ENCODE measurements at places on chromosomes 12 and 14.

DNA sequence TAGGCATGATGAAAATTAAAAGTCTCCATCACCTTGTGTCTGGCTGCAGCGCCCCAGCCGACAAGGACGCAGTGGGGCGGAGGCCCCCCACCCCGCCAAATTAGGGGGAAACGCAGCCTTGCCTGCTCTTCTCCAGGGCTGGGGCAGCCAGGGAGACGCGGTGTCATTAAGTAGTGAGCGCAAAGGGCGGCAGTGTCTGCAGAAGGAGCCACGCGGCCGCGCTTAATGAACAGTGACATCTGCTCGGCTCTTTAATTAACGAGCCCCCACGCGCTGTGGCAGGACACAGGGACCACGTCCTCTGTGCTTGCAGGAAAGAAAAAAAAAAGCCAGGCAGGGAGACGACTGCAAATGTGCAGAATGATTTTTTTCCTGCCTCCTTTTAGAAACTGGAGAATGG lies 93.4 kb upstream of the NCOR2 start:
- no peak for DNase-seq

DNA sequence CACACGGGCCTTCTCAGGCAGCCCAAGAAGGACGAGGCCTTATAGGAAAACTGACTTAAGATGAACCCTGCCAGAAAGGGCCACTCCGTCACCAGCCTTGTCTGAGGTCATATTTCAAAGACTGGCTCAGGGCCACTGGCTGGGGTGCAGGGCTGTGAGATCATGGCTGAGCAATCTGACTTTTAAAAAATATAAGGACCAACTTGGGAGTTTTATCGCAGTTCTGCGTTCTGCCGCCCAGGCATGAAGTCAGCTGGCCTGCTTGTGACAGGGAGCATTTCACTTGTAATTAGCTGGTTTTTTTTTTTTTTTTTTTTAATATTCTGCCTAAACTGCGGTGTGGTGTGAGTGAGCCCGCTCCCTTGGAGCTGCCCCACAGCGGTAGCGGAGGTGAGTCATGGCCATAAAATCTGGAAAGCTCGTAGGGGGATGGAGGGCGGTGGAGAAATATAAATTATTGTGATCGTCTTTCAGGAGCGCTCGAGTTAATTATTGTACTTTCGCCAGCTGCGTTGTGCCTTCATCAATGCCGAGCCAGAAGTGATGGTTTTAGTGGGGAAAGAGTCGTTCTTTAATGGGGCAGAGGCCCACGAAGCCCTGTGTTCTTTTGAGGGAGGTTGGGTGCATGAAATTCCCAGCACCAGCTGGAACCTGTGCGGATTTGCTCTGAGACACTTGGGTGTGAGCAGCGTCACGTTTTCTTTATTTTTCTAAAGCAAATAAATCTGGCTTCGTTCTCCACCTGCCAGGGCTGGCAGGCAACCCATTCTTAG lies 231.9 kb downstream of the C12orf75 start:
- DNase-seq, result no peak

DNA sequence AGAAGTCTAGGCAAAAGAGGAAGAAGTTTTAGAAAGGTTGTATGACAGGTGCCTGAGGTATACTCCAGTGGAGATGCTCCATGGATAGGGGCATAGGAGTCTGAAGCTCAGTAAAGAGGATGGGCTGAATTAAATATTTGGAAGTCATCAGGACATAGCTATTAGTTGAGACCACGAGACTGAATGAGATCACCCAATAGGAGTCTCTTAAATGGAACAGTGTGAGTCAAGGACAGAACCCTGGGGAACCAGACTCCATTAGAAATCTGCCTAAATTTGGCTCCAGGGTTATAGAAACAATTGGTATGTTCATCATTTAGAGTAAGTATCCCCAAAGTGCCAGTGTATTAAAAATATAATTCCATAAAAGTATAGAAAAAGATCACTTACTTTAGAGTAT lies 172.6 kb downstream of the PRKCH start:
- no peak for DNase-seq

GRCh38 chr12:122202017-122202416 lies 1.5 kb upstream of the B3GNT4 start:
- DNase-seq, result no peak

- no peak for DNase-seq
These were observed 68.8 kb downstream of the ADCK1 start for GRCh38 chr14:77868552-77869285.

DNA sequence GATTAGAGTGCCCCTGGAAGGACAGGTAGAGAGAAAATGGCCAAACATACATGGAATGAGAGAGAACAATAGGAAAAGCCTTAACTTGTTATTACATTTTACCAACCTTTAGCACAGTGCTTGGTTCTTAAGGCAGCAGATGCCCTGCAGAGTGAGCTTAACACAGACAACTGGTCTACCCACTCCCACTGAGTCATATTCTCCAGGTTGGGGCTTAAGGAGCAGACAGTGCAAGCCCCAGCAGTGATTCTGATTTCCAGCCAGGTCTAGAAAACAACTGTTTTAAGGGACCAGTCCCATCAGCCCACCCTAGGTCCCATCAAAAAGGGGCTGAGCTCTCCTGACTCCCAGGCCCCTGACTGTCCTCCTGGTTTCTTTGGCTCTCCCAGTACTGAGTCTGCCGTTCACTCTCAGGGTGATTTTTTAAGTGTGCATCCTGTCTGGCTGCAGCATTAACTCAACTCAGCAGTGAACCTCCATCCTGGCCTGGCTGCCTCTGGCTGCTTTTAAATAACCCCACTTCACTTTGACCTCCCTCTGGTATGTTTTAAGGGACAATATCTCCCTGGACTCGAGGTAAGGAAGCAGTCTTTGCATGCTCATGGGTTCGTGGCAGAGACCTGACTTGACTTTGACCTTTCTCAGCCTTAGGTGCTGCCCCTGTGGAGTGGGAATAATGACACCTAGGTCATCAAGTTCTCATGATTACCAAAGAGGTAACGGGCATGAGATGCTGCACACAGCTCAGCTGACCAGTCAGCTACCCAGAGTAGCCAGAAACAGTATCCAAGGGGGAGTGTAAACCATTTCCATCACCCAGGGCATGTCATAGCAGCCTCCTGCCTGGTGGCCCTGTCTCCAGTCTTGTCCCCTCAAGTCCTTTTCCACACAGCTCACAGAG lies 210.7 kb upstream of the PWP1 start:
- DNase-seq, result no peak

- no peak for DNase-seq
These were observed 135.5 kb downstream of the ANO2 start for GRCh38 chr12:5809586-5809985.

DNA sequence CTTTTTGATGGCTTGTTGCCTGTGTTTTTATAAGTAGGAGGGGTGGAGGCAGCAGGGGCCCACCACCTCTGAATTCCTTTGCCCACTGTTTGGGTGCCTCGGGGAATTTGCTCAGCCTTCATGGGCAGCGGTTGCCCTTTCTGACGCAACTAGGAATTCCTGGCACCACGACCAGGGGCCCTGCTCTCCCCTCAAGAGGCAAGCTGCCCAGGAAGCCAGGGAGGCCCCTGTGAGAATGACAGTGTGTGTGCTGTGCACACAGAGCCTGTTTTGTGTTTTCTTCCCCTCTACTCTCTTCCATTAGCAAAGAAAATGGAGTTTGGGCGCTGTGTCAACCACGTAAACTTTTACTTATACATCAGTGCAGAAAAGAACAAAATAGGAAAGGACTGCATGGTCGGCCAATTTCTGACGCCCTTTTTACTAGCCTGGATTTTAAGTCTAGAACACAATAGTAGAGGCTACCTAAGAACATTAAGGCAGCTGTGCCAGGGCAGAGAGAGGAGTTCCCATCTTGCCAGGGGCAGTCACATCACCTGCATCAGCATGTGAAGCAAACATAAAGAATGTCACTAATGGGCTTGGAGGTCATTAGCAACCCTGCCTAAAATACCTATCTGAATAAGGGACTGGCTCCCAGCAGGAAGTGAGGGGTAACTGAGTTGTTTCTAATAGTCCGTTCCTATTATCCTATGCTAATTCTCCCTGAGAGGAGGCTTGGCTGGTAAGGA lies 17.9 kb upstream of the PTGR2 start:
- DNase-seq, result peak; percentile 38

DNA sequence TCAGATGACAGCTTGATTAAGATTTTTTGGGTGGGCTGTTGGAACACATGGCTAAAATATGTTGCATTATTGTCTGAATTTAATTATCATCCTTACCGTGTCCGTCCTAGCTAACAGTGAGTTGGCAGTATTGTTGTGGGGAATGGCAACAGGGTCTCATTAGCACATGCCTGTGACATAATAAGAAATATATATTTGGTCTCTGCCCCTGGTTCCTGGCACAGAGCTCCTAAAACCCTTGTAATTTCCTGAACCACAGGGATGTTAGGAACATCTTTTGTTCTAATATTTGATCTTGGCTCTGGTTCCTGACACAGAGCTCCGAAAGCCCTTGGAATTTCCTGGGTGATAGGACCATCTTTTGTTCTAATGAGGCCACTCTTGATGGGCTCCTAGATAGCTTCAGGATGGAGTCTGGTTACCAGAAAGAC lies 76.0 kb downstream of the SYNE2 start:
- no peak for DNase-seq

GRCh38 chr14:68665131-68665530 lies 127.7 kb downstream of the ZFP36L1 start:
- no peak for DNase-seq

- DNase-seq, result no peak
These were observed 19.1 kb downstream of the SLC25A47 start for GRCh38 chr14:100342195-100342594.

DNA sequence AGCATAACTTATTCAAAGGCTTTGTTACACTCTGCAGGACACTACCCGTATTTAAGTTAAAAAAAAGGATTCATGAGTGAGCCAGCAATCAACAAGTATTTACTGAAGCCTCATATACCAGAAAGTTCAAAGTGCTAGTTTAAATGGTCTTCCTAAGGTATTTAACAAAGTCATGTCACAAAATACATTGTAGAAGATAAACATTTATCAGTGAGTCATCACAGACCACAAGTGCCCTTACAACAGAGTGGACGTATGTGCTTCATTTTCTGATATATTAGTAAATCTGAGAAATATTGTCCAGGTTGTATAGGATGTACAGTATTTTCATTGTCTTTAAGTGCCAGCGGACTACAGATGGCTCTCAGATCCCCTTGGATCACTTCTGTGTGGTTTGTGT lies 24.2 kb downstream of the FLRT2 start:
- no peak for DNase-seq

GRCh38 chr12:77236066-77236465 lies 170.7 kb upstream of the E2F7 start:
- DNase-seq, result no peak

- no peak for DNase-seq
These were observed 111.3 kb downstream of the DENND5B start for GRCh38 chr12:31479516-31480210.

GRCh38 chr14:72049462-72049861 lies 117.2 kb downstream of the RGS6 start:
- DNase-seq, result no peak

GRCh38 chr14:102829016-102829548 lies 51.8 kb downstream of the TRAF3 start:
- no peak for DNase-seq

DNA sequence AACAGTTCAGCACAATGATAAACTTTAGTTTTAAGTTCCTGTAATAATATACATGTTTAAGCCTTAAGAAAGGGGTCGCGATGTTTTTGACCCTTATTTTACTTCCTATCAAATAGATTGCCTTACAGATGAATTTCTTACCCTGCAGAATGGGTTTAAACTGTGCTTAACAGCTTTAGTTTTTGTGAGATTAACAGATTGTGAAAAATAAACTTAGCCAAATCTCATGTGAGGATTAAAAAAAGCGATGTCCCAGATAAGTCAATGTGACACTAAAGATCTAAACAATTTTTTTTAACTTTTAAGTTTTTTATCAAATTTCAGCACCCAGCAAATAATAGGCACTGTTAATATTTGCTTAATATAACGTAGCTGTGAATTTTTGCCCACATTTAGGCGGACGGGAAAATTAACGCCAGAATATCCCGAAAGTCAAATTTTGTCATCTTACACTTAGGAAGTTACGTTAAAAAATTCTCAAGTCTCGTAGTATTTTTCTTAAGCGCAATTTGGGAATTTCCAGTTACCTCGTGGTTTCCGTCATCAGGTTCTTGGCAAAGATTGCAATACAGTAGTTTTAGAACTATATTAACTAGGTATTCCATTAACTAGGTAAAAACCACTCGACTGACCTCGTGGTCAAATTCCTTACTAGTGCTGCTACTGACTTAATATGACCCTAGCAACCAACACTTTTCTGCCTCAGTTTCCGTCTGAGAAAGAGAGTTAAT lies 1.2 kb downstream of the HNRNPC start:
- DNase-seq, result no peak

DNA sequence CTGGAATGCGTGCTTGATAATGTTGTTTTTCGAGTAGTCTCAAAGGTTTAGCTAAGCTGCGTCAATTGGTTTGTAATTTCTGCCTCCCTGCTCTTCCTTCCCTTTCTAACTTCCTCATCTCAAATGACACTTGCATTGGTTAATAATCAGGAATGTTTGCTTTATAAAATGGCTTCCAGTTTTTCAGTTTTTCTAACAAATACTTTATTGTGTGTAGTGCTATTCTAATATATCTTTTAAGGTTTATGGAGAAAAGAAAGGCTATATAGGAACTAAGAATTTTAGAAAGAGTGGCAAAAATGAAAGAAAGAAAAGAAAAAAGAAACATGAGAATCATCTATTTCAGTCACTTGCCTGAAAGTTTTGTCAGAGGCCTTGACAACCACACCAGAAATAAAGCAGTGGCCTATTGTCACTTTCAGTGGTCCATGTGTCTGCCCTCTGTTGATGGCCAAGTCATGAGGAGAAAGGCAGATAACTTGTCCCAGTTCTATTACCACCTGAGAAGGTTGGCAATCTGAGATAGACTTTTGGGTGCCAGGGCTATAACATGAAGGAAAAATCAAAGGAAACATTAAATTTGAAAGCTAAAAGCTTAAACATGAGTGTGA lies 221.9 kb upstream of the KITLG start:
- no peak for DNase-seq

DNA sequence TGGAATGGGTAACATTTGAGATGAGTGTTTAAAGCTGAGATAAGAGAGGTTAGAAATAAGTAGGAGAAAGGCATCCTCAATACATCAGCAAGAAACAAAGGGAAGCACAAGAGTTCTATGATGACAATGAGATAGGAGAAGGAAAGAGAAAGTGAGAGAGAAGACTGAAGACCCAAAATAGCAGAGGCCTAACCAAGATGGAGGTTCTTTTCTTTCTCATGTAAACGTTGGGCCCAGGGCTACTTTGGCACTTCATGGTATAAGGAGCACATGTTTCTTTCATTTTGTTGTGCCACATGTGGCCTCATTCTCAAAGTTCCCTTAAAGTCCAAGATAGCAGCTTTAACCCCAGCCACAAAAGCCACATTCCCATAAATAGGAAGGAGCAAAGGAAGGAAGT lies 120.5 kb upstream of the RMST start:
- DNase-seq, result no peak

- no peak for DNase-seq
These were observed 6.0 kb downstream of the DMAC2L start for GRCh38 chr14:50318031-50318626.

GRCh38 chr12:52360663-52361271 lies 6.5 kb downstream of the KRT85 start:
- no peak for DNase-seq

Data from C1 segment of cervical spinal cord (tissue), 14 donors.